ENCODE measurements at places on chromosomes 7 and 10.

DNA sequence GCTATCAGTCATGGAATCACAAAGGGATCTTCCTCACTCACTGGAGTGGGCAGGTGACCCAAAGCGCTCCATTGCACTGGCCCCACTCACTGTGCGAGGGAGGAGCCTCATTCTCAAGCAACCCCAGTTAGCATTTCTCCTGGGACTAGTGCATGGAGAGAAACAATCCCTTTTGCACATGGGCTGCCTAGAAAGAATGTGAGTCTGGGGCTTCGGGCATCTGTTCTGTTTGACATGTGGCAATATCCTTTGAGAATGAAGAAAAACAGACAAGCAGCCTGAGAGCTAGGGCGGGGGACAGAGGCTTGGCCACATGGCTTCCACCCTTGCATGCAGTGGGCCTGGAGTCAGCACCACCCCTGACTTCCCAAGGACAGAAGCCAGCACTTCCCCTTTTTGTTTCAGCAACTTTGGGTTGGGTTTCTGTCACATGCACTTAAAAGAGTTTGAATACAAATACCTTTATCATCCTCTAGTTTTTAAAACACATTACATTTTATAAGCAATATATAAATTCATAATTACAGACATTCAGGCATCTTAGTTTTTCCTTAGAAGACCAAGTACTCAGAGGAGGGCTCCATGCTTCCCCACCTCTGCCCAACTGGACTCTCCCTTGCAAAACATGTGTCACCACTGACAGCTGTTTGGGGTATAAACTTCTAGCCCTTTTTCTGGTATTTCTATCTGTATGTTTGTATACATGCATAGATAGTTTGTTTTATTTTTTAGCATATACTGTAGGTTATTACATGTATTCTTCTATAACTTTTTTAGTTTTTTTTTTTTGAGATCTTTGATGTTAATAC is 73.8 kb downstream of the RBM20 start:
- DNase-seq = no peak

DNA sequence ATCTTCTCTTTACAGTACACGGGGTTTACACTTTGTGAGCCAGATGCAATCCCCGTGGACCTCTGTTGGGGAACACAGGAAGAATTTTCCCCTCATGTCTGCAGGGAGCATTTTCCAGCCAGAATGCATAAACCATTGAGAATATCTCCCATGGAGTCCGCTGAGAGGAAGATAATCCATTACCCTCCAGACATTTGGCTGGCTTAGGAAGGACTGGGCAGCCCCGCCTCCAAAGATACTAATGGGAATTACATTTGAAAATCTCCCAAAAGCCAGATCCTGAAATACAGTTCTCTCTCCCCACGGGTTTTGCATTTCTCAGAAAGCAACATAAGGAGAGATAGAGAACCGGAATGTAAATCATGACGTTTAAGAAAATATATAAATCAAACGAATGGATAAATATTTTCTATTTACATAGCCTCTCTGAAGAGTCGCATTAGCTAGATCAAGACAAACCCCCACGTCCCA is 53.5 kb downstream of the TRIL start:
- no peak for DNase-seq

DNA sequence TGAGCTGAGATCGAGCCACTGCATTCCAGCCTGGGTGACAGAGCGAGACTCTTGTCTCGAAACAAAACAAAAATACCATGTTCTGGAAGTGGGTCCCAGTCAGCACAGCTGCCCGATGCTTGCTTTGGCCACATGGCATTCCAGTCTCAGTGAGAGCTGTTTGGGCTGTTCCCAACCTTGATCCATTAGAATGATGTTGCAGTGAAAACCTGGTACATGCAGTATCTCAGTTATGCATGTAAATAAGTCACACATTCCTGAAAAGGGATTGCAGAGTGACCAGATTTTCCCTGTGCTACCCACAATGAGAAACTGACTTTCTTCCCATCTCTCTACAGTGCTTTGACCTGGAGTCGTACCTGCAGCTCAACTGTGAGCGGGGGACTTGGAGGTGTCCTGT is 15.4 kb downstream of the ZMIZ2 start:
- DNase-seq = no peak

GRCh38 chr7:116548506-116548905 is 23.7 kb downstream of the CAV1 start:
- no peak for DNase-seq

All from stimulated activated CD8-positive, alpha-beta memory T cell treated with anti-CD3 and anti-CD28 coated beads, Interleukin-2, amount 100 ng/mL, for 1 hour (primary cell).